ENCODE measurements at places on chromosomes 5 and 9.

GRCh38 chr5:40678026-40678425 lies 1.7 kb upstream of the PTGER4 start:
- DNase-seq, result no peak

DNA sequence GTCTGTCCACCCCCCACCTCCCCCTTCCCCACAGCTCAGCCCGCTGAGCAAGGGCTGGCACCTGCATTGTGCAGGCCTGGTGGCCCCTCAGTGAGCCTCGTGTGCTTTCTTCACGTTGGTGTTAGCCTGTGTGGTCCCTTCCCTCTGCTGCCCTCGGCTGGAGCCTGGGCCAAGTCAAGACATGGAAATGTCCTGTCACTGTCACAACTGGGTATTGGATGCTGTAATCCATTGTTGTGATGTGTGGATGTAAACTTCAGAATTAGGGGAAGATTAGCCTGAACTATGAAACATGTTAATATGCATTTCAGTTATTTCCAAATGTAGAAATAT lies 103.9 kb downstream of the TRIO start:
- DNase-seq, result no peak

- peak; percentile 66 for DNase-seq
Measured at GRCh38 chr5:112848116-112848811, 12.8 kb upstream of the SRP19 start.

DNA sequence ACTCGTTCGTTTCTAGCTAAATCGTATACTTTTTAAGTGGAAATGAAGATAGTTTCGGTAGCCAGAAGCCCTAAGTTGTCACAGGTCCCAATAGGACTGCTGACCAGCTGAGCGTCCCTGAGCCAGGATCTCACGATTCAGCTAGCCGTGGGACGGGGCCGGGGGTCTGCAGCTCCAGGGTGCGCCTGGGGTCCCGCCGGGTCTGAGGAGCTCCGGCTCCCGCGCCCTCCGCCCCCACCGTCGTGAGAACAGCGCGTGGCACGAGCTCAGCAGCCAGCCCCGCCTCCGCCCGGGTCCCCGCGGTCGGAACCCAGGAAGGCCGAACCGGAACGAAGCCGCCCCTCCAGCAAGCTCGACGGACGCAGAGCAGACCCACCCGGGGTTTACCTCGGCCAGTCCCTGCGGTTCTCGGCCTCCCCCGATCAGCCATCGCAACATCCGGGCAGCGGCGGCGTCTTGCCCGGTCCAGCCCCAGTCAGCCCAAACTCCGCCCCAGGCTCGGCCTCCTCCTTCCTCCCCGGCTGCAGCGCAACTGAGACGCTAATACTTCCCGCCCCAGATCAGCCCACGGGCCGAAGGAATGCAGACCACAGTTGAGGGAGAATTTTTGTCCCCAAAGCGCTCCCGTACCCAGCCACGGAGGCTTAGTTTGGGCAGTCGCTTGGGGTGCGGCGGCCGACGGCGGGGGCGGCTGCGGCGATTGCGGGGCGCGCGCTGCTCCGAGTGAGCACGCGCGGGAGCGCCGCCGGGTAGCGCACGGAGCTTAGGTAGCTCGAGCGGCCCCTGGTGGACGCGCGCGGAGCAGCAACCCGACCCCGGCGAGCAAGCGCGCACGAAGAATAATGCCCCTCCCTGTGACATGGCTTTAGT lies at the start of gene WDR41:
WDR41 (minus strand) TSS at position 534 of the 870 bp plus-strand sequence; CDS start at position 438, 96 bp downstream.
- peak; percentile 98 for DNase-seq

- no peak for DNase-seq
Measured at GRCh38 chr9:22447618-22448305, 1.1 kb downstream of the DMRTA1 start.

DNA sequence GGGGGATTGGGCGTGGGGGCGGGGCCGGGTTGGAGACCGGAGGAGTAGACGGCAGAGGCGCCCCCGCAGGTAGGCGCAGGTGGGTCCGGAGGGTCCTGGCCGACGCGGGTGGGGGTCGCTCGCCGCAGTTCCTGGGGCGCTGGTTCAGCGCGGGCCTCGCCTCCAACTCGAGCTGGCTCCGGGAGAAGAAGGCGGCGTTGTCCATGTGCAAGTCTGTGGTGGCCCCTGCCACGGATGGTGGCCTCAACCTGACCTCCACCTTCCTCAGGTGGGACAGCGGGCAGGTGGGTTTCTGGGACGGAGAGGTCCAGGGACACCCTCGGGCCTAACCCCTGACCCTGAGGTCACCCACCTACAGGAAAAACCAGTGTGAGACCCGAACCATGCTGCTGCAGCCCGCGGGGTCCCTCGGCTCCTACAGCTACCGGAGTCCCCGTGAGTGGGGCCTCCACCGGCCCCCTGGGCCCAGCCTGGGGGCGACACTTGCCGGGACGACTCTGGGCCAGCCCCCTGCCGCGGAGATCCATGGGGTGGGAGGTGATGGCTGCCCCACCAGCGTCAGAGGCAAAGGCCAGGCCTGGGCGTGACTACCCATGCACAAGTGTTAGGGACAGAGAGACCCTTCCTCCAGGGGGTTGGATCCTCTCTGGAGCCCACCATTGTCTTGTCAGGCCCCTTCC lies 1.7 kb downstream of the PTGDS start:
- DNase-seq, result no peak

GRCh38 chr5:170599756-170600155 lies 95.9 kb downstream of the KCNIP1 start:
- DNase-seq, result no peak

- no peak for DNase-seq
Measured at GRCh38 chr9:95204710-95205109, 112.8 kb downstream of the FANCC start.

DNA sequence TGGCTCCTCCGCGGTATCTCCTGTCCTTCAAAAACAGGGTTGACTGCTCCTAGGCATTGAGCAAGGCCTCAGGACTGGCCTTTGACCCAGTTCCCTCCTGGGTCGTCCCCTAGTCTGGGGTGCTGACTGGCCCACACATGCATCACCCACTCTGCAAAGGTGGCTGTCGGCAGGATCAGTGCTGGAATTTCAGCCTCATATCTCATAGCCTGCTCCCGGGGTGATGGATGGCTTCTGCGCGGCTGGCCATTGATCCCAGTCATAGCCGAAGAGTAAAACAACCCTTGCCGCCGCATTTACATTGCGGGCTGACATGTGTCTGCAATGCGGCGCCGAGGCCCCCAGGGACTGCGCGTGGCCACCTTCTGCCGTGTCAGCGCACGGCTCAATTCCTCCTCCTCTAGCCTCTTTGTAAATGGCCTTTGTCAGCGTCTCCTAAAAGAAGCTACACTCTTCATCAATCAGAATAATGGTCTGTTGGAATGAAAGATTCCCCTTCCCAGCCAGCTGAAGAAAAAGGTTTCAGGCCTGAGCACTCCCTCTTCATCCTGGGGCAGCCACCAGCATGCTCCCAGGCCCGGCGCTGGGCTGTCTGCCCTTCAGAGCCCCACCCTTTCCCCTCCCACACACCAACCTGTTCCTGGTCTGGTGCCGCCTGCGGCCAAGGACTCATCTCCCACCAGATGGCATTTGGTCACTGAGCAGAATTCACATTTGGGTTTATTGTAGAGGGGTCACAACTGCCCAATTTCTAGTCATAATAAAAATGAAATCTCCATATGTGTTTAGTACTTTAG lies 159.0 kb downstream of the PJA2 start:
- no peak for DNase-seq

DNA sequence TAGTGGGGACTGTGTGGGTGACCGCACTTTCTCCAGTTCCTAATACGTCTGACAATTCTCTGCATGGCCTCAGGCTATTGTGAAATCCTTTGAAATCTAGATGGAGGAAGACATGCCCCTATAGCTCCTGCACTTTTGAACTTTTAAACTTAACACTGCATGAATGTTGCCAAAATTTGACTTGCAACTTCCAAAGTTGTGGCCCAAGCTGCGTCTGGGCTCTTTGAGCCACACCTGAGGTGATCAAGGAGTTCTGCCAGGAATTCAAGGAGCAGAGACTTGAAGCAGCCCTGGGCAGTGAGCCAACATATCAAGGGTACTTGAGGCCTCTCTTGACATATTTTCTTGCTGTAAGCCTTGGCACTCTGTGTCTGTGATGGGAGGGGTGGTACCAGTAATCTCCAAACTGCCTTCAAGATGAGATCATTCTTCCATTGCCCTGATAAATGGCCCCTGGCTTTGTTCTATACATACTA lies 1336.1 kb upstream of the CDH9 start:
- peak; percentile 6 for DNase-seq

All from fibroblast of skin of abdomen (primary cell).